Purkinje cell (primary cell): ENCODE measurements at places on chromosomes 5 and 9. TPM values are rescaled to one million over a fixed set of nuclear protein-coding genes. Genes with fewer than 3 reads are reported as not detected.

PCDHGA12 gene
- polyA plus RNA-seq: 3.6 and 4.3 TPM in 2 replicates

GLDC gene
- 13.0 and 20.2 TPM in 2 replicates for polyA plus RNA-seq

CAMK4 gene
- 87.3 and 95.5 TPM in 2 replicates for polyA plus RNA-seq

MARCHF3 gene
- polyA plus RNA-seq: 10.6 and 17.2 TPM in 2 replicates

GRIN3A gene
- 2.8 TPM in 1 of 2 replicates, not detected in the other for polyA plus RNA-seq

IFNA21 gene
- polyA plus RNA-seq: not detected in 2 replicates

GARIN3 gene
- 0.16 and 0.70 TPM in 2 replicates for polyA plus RNA-seq

LRRTM2 gene
- 1.0 and 9.1 TPM in 2 replicates for polyA plus RNA-seq

GGTA1 gene
- not detected in 2 replicates for polyA plus RNA-seq
